ENCODE measurements at places on chromosomes 11 and 22. TPM values are rescaled to one million over a fixed set of nuclear protein-coding genes. Genes with fewer than 3 reads are reported as not detected.

SMIM38 gene
- total RNA-seq = 0.31 TPM

CDON gene
- 83.6 TPM for total RNA-seq

ABTB2 gene
- 6.2 TPM for total RNA-seq

CCDC88B gene
- total RNA-seq = 2.7 TPM

ARHGAP20 gene
- total RNA-seq = under 0.01 TPM

CALCA gene
- not detected for total RNA-seq

SLC7A4 gene
- 2.2 TPM for total RNA-seq

OR2D2 gene
- 0.36 TPM for total RNA-seq

HBE1 gene
- not detected for total RNA-seq

OR51B5 gene
- not detected for total RNA-seq

KCNK7 gene
- 0.33 TPM for total RNA-seq

SHISAL1 gene
- under 0.01 TPM for total RNA-seq

C11orf42 gene
- not detected for total RNA-seq

SOX6 gene
- total RNA-seq = 26.9 TPM

MRGPRX3 gene
- total RNA-seq = 0.31 TPM

CDC42EP2 gene
- total RNA-seq = 0.73 TPM

EMID1 gene
- total RNA-seq = 0.31 TPM

MUC2 gene
- not detected for total RNA-seq

POLR2F gene
- 78.5 TPM for total RNA-seq

ZNF280B gene
- total RNA-seq = 9.7 TPM

CYP2D6 gene
- total RNA-seq = 0.46 TPM

TRIM21 gene
- 57.5 TPM for total RNA-seq

SMIM35 gene
- total RNA-seq = not detected

GNG3 gene
- not detected for total RNA-seq

UPB1 gene
- not detected for total RNA-seq

NECTIN1 gene
- total RNA-seq = 6.9 TPM

SLC22A8 gene
- total RNA-seq = not detected

CDC42EP1 gene
- total RNA-seq = 21.1 TPM

OR2AG2 gene
- 0.34 TPM for total RNA-seq

KCNJ5 gene
- not detected for total RNA-seq

UVRAG gene
- total RNA-seq = 30.6 TPM

CLCF1 gene
- 1.1 TPM for total RNA-seq

TUT1 gene
- 7.0 TPM for total RNA-seq

CFAP300 gene
- total RNA-seq = 1.0 TPM

MMP27 gene
- total RNA-seq = not detected

NARS2 gene
- 52.9 TPM for total RNA-seq

IL18BP gene
- 1.4 TPM for total RNA-seq

CRELD2 gene
- 60.0 TPM for total RNA-seq

CCDC73 gene
- under 0.01 TPM for total RNA-seq

RNF169 gene
- 38.9 TPM for total RNA-seq

KRTAP5-2 gene
- total RNA-seq = not detected

SLC37A2 gene
- total RNA-seq = 1.4 TPM

SMTNL1 gene
- total RNA-seq = not detected

ZNF70 gene
- total RNA-seq = 4.0 TPM

OR52N4 gene
- not detected for total RNA-seq

Measured in melanocyte of skin (primary cell).